ENCODE measurements at places on chromosomes 12 and 14. TPM values are rescaled to one million over a fixed set of nuclear protein-coding genes. Genes with fewer than 3 reads are reported as not detected.

The TEX22 gene
- total RNA-seq = 1.4 TPM

DNA sequence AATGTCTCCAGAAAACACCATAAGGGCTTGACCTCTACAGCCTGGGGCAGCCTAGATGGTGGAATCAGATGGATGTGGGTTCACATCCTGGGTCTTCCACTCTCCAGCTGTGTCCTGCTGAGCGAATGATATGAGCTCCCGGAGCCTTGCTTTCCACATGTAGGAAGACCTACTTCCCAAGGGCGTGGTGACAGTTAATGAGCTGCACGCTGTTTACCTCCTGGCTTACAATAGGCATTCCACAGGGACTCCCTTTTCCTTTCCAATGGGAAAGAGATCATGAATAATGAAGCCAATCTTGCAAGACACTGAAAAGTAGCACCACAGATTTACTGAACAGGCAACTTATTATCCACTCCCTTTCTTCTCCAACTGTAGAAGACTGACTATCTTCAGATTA is 46.1 kb downstream of the TMTC1 start:
- DNase-seq = no peak
- H3K27me3 ChIP-seq = no peaks in the 10 kb centered on the region
- H3K36me3 ChIP-seq = no peaks in the 10 kb centered on the region
- peaks cover 74% of the 10 kb centered on the region for H3K4me1 ChIP-seq
- no peak overlapping the region for H3K4me3 ChIP-seq

DNA sequence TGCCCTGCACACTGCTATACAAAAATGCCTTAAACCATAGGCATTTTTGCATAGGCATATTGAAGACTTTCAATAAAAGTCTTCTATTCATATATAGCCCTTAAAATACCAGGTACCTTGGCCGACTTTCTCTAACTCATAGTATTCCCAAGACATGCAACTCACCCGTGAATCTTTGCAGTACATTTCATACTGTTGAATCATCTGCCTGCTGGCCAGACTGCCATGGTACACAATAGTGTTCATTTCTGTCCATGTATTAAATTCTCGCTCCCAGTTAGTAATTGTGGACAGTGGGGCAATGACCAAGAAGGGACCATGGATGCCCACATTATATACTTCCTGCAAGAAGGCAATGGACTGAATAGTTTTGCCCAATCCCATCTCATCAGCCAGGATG is 24.3 kb upstream of the SUPT16H start:
- no peak overlapping the region for H3K4me3 ChIP-seq
- H3K4me1 ChIP-seq = no peaks in the 10 kb centered on the region
- peaks cover 77% of the 10 kb centered on the region for H3K36me3 ChIP-seq
- no peak overlapping the region for H3K27ac ChIP-seq
- DNase-seq = no peak

DNA sequence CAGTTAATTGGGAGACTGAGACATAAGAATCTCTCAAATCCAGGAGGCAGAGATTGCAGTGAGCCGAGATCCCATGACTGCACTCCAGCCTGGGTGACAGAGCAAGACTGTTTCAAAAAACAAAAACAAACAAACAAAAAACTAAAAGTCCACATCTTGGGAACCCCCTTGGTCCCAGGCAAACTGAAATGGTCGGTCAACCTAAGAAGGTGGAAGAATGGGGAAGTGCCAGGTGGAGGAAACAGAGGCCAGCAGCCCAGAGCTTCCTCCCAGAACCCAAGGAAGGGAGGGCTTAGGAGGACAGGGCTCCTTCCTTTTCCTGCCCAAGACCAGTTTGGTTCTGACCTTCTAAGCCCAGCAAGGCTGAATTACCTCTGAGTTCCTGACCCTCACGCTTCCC is 121.0 kb upstream of the FUT8 start:
- DNase-seq = no peak
- no peaks in the 10 kb centered on the region for H3K36me3 ChIP-seq
- peaks cover 4% of the 10 kb centered on the region for H3K4me1 ChIP-seq
- no peak overlapping the region for H3K27ac ChIP-seq
- no peaks in the 10 kb centered on the region for H3K27me3 ChIP-seq

The CELA1 gene
- not detected for total RNA-seq

The PMEL gene
- total RNA-seq = 0.88 TPM

DNA sequence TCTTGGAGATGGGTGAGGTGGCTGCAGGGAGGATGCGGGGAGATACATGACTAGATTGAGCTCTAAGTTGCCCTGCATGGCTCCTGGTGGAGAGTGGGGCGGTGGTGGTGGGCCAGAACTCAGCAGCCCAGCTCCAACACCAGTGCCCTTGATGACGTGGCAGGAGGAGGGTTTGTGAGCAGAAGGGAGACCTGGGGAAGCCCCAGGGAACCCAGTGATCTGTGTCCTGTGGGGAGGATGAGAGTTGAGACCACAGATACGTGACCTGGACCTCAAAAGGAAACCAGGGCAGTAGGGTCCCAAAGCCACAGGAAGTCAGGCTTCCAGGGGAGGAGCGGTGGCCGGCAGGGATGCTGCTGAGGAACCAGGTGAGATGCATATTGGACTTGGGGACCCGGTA is 989.1 kb upstream of the TMEM132C start:
- H3K4me3 ChIP-seq = no peak overlapping the region
- H3K27me3 ChIP-seq = no peaks in the 10 kb centered on the region
- no peak for DNase-seq
- H3K4me1 ChIP-seq = no peaks in the 10 kb centered on the region
- H3K36me3 ChIP-seq = no peaks in the 10 kb centered on the region

The SPTB gene
- total RNA-seq = 89.6 TPM

DNA sequence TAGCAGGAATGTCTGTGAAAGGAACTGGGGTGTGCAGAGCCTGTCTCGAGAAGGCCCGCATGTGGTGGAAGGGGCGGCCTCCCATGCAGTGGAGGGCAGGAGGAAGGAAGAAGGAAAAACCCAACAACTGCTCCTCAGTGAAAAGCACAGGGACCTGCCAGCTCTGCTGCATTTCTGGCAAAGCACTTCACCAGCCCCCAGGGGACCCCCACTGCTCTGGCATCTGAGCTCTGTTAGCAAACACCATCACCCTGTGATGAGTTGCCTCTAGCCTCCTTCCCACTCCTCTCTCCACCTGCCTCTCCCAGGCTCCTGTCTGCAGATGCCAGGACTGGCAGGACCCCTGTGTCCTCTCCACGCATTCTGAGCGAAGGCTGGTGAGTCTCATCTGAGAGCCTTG is 69.0 kb upstream of the DDX11 start:
- no peaks in the 10 kb centered on the region for H3K4me1 ChIP-seq
- no peak for DNase-seq
- no peaks in the 10 kb centered on the region for H3K27me3 ChIP-seq
- no peak overlapping the region for H3K4me3 ChIP-seq

The IL26 gene
- not detected for total RNA-seq

DNA sequence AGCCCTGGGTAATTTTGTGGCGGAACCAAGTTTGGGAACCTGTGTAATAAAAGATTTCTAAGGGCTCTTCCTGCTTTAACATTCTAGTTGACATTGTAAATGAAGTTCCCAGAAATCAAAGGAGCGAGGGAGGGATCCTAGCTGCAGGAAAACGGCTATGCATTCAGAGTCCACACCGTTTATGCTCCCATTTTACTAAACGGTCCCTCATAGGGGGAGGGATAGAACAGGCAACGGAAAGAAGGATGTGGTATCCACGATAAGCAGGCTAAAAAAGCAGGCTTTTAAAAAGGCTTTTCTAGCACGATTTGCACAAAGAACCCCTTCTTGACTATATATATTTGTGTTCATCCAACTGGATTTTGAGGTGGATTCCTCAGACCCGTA is 559 bp downstream of the SYNJ2BP start:
- peak overlapping the region; percentile 77 for H3K4me3 ChIP-seq
- no peak for DNase-seq
- H3K36me3 ChIP-seq = no peaks in the 10 kb centered on the region
- H3K27me3 ChIP-seq = no peaks in the 10 kb centered on the region
- peaks cover 10% of the 10 kb centered on the region for H3K4me1 ChIP-seq
- H3K27ac ChIP-seq = no peak overlapping the region

- no peak overlapping the region for H3K27ac ChIP-seq
- H3K27me3 ChIP-seq = no peaks in the 10 kb centered on the region
- DNase-seq = no peak
- peaks cover 29% of the 10 kb centered on the region for H3K4me1 ChIP-seq
- H3K36me3 ChIP-seq = peaks cover 3% of the 10 kb centered on the region
- H3K4me3 ChIP-seq = no peak overlapping the region
Observed at GRCh38 chr12:131044760-131045381, 91.2 kb downstream of the ADGRD1 start.

The FAM181A gene
- not detected for total RNA-seq

- no peak overlapping the region for H3K27ac ChIP-seq
- H3K27me3 ChIP-seq = no peaks in the 10 kb centered on the region
- no peak overlapping the region for H3K4me3 ChIP-seq
- no peaks in the 10 kb centered on the region for H3K36me3 ChIP-seq
- no peaks in the 10 kb centered on the region for H3K4me1 ChIP-seq
Observed at GRCh38 chr14:69335371-69335771, 62.7 kb downstream of the ERH start.

- no peak for DNase-seq
- peaks cover 3% of the 10 kb centered on the region for H3K27me3 ChIP-seq
- H3K27ac ChIP-seq = no peak overlapping the region
- no peaks in the 10 kb centered on the region for H3K36me3 ChIP-seq
Observed at GRCh38 chr14:51207621-51208020, 32.4 kb upstream of the TMX1 start.

The ISCA2 gene
- 39.6 TPM for total RNA-seq

DNA sequence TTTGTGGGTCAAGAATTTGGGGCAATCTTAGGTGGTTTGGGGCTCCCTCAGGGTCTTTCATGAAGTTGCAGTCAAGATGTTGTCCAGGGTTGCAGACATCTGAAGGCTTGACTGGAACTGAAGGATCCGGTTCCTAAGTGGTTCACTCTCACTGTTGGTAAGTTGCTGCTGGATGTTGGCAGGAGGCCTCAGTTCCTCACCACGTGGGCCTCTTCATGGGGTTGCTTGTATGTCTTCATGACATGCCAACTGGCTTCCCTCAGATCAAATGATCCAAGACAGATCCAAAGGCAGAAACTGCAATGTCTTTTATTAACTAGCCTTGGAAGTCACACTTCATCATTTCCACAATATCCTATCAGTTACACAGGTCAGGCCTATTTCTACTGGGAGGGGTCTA is 49.2 kb downstream of the ARF6 start:
- no peak for DNase-seq
- H3K36me3 ChIP-seq = no peaks in the 10 kb centered on the region
- H3K27ac ChIP-seq = no peak overlapping the region
- H3K4me3 ChIP-seq = no peak overlapping the region

DNA sequence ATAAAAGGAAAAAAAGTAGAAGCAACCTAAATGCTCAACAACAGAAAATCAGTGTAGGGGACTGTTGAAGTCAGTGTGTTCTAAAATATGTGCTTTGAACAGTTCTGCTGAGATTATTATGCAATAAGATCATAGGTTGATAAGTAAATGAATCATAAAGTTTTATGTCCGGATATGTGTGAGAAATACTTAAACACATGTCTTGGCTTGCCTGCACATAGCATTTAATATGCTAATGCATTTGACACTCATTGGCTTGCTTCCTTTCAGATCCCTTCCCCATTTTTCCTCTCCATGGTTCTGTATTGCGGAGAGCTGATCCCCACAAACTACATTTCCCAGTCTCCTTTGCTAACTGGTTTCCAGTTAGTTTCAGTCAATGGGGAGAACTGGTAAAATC is 573.8 kb upstream of the TBX3 start:
- H3K27me3 ChIP-seq = peaks cover 4% of the 10 kb centered on the region
- no peaks in the 10 kb centered on the region for H3K4me1 ChIP-seq
- DNase-seq = no peak
- H3K4me3 ChIP-seq = no peak overlapping the region
- no peaks in the 10 kb centered on the region for H3K36me3 ChIP-seq

DNA sequence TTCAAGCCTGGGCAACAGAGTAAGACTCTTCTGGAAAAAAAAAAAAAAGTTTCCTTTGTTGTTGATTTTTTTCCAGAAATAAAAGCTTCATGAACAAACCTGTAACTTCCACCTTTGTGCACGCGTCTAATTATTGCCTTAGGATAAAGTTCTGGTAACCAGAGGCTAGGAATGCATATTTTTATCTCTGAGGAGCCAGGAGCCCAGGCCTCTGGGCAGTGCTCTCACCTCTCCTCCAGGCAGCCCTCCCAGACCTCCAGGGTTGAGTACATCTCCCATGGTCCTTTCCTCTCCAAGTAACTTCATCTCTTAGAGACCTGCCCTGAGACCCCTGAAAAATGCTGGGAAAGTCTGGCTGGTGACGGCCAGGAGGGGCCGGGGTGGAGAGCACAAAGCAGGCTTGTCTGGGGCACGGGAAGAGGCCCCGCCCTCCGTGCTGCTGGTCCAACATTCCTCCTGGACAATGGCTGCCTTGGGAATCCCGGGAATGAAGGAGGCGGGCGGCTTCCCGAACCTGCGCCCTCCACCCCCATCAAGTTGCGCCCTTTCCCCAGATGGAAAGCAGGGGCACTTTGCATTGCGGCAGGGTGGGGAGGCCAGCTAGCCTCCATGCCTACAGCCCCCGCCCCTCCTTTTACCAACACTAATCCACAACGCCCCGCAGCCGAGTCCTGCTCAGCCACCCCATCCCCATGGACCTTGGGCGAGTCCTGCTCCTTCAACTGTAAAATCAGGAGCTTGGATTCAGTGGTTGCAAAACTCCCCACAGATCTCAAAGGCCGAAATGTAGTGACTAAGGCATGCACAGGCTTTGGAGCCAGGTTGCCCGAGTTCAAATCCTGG is 7.3 kb upstream of the FIGNL2 start:
- DNase-seq = peak; percentile 49
- H3K4me3 ChIP-seq = peak overlapping the region; percentile 26
- peaks cover 5% of the 10 kb centered on the region for H3K4me1 ChIP-seq
- H3K27ac ChIP-seq = no peak overlapping the region
- peaks cover 12% of the 10 kb centered on the region for H3K27me3 ChIP-seq
- H3K36me3 ChIP-seq = no peaks in the 10 kb centered on the region

The NTN4 gene
- 62.4 TPM for total RNA-seq

DNA sequence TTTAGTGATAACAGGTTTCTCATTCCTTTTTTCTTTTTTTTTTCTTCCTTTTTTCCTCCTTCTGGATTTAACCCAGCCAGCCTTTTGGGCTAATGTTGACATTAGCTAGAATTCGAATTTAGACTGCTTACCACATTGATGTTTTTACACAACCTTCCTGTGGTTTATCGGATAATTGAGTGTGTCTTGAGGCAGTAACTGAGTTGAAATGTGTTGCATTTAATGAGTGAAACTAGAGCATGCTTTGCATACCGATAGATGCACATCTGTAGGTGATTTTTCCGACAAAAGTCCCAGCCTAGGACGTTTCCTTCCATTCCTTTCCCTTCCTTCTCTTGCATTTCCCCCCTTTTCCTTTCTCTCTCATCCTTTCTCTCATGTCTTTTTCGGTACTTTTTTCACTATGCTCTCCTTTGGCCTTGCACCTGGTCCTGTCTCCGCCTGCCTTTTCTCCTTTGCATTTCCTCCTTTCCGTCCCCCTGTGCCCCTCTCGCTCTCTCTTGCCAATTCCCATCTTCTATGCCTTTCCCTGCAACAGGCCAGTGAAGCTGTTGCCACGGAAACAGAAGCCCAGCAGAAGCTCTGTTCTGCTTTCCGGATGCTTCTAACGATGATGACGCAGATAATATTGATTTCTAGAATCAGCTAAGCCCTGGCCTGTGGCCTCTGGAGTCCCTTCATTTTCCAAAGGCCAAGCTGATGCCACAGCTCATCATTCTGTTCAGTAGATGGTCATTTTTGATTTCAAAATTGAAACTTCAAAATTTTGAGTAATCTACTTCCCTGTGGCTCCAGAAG is 76.1 kb downstream of the SLC25A47 start:
- H3K27me3 ChIP-seq = no peaks in the 10 kb centered on the region
- no peak overlapping the region for H3K4me3 ChIP-seq
- H3K36me3 ChIP-seq = no peaks in the 10 kb centered on the region
- no peak for DNase-seq

- DNase-seq = no peak
- no peak overlapping the region for H3K4me3 ChIP-seq
- H3K27me3 ChIP-seq = no peaks in the 10 kb centered on the region
- no peaks in the 10 kb centered on the region for H3K36me3 ChIP-seq
Observed at GRCh38 chr12:53120685-53121525, 17.6 kb downstream of the SOAT2 start.

The OTUB2 gene
- total RNA-seq = 0.07 TPM
